ENCODE measurements at places on chromosomes 16 and 17.

- no peak for DNase-seq
Observed at GRCh38 chr16:73161977-73162376, 114.0 kb upstream of the ZFHX3 start.

DNA sequence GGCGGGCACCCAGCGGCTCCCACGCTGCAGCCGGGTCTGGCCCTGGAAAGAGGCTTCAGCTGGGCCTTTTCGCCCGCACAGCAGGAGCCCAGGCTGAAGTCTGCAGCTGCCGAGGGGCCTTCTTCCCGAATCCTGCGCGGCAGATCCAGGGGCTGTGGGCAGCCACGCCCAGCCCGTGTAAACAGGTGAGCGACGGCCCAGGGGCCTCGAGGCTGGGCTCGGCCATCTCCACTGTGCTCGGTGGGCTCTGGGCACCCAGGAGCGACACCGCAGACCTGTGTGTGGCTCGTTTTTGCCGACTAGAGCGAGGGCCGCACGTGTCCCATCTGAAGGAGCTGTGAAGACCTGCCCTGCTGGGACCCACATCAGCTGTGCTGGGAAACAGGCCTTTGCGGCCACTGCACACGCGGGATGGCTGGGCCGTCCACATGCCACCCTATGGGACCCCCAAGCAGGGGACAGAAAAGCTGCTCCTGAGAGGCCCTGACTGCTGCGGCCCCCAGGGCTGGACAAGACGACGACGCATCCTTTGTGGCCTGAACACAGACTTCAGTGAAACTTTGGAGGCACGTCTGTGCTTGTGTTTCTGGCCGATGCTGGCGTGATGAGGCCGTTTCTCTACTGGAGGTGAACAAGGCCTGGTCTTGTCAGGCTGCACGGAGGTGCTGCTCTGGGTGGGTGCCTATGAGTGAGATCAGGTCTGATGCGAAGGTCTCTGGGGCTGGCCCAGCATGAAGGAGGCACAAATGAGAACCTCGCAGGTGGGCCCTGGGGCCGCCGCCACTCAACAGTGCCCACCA is 5.2 kb upstream of the APRT start:
- no peak for DNase-seq

DNA sequence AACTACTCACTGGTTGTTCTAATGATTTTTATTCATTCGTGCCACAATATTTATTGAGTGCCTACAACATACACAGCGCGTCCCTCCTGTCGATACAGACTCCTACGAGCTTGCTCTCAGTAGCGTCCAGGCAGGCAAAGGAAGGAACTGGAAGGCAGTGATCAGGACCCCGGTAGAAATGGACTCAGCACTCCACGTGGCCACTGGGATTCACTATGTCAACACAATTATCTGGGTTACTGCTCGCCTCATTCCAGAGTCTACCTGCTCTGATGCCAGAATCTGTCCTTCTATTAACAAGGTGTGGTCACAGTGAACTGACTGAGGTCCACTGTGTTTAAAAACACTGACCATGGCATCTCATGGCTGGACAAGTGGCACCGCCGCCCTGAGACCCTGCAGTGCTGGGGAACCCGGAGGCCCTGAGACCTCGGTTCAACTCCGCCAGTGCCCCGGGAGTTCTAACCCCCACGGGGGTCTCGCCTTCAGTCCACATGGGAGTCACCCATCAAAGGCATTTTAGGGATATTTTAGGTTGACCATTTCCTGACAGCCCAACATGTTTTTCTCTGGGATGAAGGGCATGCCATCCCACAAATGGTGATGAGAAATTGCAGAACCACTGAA is 71.4 kb downstream of the ZFHX3 start:
- DNase-seq: no peak

DNA sequence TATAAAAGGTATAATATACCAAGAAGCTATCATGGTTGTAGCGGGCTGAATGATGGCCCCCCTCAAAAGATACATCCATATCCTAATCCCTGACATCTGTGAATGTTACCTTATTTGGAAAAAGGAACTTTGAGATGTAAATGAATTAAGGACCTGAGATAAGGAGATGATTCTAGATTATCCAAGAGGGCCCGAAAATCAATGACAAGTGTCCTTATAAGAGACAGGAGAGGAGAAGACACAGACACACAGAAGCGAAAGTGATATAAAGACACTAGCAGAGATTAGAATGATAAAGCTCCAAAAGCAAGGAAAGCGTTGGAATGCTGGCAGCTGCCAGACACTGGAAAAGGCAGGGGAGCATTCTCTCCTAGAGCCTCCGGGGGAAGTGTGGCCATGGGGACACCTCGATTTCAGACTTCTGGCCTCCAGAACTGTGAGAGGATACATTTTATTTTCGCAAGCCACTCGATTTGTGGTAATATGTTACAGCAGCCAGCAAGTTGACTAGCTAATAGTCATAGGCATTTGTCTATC is 12.5 kb upstream of the GP1BA start:
- no peak for DNase-seq

Measured in activated CD4-positive, alpha-beta T cell treated with anti-CD3 and anti-CD28 coated beads for 4 hours (primary cell).